Muscle of leg (tissue), 16 donors: ENCODE measurements at places on chromosomes 7 and 10.

GRCh38 chr10:3676564-3676963, 108.4 kb downstream of the KLF6 start:
- DNase-seq, result no peak

- DNase-seq, result peak; percentile 44
Measured at GRCh38 chr7:131285556-131285955, 42.1 kb upstream of the MKLN1 start.

GRCh38 chr10:102712089-102712488, 2.1 kb downstream of the ARL3 start:
- no peak for DNase-seq

- DNase-seq, result peak; percentile 79
Measured at GRCh38 chr7:91034459-91035368, 229.5 kb upstream of the FZD1 start.

GRCh38 chr7:50625360-50625759, 60.2 kb upstream of the DDC start:
- DNase-seq, result no peak

DNA sequence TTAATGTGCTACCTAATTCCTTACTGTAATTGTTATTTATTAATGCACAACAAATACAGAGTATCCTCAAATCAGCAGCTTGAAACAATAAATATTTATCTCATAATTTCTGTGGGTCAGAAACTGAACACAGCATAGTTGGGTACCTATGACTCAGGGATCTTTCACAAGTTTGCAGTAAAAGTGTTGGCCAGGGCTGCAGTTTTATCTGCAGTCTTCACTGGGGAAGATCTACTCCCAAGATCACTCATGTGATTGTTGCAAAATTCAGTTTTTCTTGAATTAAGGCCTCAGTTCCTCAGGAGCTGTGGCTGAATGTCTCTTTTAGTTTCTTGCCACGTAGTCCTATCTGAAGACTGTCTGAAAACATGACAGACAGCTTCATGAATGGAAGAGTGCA, 237.8 kb downstream of the ZWINT start:
- DNase-seq, result no peak

DNA sequence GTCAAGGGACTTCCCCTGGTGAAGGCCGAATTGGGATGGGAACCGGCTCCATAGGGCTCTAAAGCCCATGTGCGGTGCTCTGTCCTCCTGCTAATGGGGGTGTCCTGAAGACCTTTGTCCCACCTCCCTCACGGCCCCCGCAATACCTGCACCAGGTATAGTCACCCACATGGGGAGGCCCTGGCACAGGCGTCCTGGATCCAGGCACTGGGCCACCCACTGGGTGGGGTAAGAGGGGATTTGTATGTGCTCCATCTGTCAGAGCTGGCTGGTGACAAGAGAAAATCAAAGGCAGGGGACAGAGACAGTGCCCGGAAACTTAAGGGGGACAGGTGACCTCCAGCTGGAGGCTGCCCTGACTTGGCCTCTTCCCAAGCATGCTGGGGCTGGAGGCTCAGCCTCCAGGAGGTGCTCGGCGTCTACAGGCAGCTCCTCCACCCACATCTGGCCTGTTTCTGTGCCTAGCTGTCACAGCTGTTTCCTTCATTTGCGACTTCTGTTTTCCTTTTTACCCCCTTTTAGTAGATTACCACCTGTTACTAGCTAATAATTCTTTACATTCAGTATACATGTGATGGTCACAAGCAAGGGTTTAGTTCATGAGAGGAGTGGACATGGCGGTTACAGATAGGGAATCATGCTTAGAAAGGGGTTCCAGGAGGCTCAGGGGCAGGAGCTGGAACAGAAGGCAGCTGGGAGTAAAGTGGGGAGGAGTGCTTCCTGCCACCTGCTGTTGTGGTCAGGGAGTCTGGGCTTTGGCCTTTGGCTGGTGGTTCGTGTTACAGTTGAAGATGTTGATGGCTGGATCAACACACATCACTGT, 2.3 kb upstream of the CUZD1 start:
- DNase-seq, result peak; percentile 14

DNA sequence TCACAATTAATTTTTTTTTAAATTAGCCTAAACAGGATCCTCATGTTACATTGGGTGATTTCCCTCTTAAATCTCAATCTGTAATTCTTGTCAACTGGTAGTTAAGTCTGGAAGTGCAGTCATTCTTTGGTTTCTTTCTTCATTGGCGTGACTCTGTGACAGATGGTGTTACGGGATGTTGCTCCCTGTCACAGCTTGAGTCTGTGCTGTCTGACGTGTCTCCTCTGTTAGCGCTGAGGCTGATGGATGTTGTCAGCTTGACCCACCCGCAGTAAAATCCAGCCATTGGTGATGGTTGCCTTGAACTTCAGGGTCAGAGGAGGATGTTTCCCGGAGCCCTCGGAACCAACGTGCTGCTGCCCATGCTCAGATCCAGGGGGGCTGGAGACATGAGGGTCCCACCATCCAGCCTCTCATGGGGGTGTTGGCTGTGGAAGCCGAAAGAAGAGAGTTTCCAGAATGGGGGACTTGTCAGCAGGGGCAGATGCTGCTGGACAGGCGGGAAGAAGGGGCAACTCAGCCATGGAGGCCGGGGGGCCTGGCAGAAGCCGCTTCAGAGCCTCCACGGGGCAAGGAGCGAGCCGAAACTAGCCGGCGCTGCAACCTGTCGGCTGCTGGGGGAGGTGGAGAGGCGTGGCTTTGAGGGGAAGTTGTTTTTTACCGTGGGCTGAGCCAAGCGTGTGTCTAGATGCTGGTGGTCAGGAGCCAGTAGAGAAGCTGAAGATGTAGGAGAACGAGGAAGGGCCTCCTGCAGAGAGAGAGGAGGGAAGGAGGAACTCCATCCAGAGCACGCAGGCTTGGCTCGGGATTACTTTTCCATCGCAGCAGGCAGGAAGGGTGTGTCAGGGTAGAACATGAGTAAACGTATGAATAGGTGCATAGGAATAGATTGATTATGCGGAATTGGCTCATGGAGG, 3.5 kb downstream of the SUN1 start:
- no peak for DNase-seq
